ENCODE measurements at places on chromosomes 11 and 22.

- DNase-seq, result peak; percentile 10
These were observed 5.3 kb upstream of the INS start for GRCh38 chr11:2166091-2166851.

GRCh38 chr11:36048496-36049247 lies 104.8 kb downstream of the LDLRAD3 start:
- DNase-seq, result no peak

DNA sequence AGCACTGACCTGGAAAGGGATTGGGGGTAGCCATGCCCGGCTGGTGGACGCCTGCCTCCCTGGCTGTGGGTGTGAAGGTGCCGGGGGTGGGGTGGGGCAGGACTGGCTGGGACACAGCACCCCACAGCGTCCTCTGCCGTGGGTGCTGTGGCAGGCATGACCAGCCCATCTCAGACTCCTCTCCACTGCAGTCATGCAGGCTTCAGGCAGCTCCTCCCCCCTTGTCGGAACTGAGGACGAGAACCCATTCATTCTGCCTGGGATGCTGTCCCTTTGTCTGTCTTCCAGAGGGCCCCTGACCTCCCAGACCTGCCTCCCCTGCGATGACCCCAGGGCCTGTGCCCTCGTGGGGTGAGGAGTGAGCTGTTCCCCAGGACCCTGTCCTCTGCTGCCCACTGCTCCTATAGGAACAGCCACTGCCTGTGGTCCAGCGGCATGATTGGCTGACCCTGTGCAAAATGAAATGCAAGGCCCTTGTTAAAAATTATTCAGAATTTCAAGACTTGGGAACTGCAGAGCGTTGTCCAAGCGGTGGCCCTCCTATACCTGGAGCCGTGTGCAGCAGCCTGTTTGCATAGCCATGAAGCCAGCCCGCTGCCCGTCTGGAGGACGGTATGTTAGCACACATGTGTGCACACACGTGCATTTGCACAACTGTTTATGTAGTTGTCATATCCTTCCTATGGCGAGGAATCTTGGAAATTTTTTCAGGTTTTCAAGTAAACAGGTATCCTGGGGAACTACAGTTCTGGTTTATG lies 1122.3 kb downstream of the BRD1 start:
- no peak for DNase-seq

- DNase-seq, result no peak
These were observed 933 bp downstream of the OLFML1 start for GRCh38 chr11:7486098-7486780.

DNA sequence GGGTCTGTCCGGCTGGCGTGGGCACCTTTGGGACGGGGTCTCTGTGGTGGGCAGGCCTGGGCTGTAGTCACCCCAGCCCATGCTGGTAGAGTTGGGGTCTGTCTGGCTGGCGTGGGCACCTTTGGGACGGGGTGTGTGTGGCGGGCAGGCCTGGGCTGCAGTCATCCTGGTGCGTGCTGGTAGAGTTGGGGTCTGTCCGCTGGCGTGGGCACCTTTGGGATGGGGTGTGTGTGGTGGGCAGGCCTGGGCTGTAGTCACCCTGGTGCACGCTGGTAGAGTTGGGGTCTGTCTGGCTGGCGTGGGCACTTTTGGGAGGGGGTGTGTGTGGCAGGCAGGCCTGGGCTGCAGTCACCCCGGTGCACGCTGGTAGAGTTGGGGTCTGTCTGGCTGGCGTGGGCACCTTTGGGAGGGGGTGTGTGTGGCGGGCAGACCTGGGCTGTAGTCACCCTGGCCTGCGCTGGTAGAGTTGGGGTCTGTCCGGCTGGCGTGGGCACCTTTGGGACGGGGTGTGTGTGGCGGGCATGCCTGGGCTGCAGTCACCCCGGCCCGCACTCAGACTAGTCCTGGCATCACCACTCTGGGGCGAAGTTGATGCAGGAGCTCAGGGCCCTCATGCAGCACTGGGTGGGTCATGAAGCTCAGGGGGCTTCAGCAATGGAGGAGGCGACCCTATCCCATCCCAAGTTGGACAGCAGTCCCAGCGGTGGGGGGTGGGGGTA lies 19.3 kb downstream of the PRR33 start:
- no peak for DNase-seq
